Testis (tissue), 5 donors: ENCODE measurements at places on chromosomes 7 and 10.

GRCh38 chr7:5425507-5426225, 2.0 kb upstream of the TNRC18 start:
- peak overlapping the region; percentile 100 for H3K27ac ChIP-seq
- peak; percentile 94 for DNase-seq
- H3K4me3 ChIP-seq, result peak overlapping the region; percentile 94
- H3K36me3 ChIP-seq, result no peaks in the 10 kb centered on the region

DNA sequence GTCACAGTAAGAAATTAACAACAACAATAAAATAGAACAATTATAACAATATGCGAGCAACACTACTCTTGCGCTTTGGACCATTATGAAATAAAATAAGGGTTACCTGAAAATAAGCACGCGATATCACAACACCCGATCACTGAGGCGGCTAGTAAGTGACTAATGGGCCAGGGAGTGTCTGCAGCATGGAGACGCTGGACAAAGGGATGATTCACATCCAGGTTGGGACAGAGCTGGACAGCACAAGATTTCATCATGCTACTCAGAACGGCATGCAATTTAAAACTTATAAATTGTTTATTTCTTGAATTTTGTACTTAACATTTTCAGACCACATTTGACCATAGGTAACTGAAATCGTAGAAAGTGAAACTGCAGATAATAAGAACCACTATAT, 15.6 kb downstream of the HIBADH start:
- no peaks in the 10 kb centered on the region for H3K36me3 ChIP-seq
- no peaks in the 10 kb centered on the region for H3K4me1 ChIP-seq
- no peak overlapping the region for H3K27ac ChIP-seq
- no peaks in the 10 kb centered on the region for H3K27me3 ChIP-seq
- no peak for DNase-seq

- H3K27ac ChIP-seq, result no peak overlapping the region
- H3K27me3 ChIP-seq, result no peaks in the 10 kb centered on the region
- no peak for DNase-seq
- H3K4me3 ChIP-seq, result no peak overlapping the region
- no peaks in the 10 kb centered on the region for H3K36me3 ChIP-seq
Observed at GRCh38 chr7:132207211-132207610, 369.1 kb downstream of the PLXNA4 start.

GRCh38 chr10:96701265-96701664, 19.0 kb downstream of the PIK3AP1 start:
- H3K4me3 ChIP-seq, result no peak overlapping the region
- H3K36me3 ChIP-seq, result no peaks in the 10 kb centered on the region
- DNase-seq, result no peak
- no peaks in the 10 kb centered on the region for H3K27me3 ChIP-seq

DNA sequence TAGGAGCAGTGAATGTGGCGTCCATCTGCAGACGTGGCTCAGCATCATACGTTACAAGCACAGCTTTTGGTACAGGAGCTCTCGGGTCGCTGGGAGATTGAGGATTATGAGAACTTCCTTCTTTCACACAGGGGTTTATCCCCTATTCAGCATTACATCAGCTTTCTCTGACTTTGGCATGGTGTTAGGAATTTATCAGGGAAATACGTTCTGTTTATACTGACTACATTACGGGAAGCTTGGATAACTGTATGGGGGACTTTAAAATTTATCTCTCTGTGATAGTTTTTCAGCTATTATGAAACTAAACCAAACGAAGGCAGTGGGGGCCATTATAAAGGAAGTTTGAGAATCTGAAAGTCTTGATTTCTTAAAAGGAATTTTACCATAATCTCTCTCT, 110.1 kb upstream of the INSYN2A start:
- H3K4me3 ChIP-seq, result no peak overlapping the region
- no peak overlapping the region for H3K27ac ChIP-seq
- no peaks in the 10 kb centered on the region for H3K36me3 ChIP-seq
- DNase-seq, result no peak
- H3K4me1 ChIP-seq, result no peaks in the 10 kb centered on the region
- no peaks in the 10 kb centered on the region for H3K27me3 ChIP-seq

DNA sequence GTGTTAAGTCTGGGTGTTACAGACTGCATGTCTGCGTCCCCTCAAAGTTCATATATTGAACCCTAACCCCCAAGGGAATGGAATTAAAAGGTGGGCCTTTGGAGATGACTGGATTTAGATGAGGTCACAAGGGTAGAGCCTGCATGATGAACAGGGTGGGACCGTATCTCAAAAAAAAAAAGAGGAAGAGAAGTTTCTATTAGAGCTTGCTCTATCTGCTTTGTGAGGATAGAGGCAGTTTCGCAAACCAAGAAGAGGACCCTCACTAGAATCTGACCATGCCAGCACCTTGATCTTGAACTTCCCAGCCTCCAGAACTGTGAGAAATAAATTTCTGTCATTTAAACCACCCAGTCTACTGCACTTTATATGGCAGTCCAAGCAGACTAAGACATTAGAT, 1.4 kb downstream of the KIN start:
- H3K36me3 ChIP-seq, result no peaks in the 10 kb centered on the region
- H3K27me3 ChIP-seq, result no peaks in the 10 kb centered on the region

- H3K27ac ChIP-seq, result no peak overlapping the region
- no peak overlapping the region for H3K4me3 ChIP-seq
- H3K4me1 ChIP-seq, result no peaks in the 10 kb centered on the region
- no peaks in the 10 kb centered on the region for H3K36me3 ChIP-seq
Observed at GRCh38 chr10:14016931-14017333, 313.8 kb downstream of the FRMD4A start.

DNA sequence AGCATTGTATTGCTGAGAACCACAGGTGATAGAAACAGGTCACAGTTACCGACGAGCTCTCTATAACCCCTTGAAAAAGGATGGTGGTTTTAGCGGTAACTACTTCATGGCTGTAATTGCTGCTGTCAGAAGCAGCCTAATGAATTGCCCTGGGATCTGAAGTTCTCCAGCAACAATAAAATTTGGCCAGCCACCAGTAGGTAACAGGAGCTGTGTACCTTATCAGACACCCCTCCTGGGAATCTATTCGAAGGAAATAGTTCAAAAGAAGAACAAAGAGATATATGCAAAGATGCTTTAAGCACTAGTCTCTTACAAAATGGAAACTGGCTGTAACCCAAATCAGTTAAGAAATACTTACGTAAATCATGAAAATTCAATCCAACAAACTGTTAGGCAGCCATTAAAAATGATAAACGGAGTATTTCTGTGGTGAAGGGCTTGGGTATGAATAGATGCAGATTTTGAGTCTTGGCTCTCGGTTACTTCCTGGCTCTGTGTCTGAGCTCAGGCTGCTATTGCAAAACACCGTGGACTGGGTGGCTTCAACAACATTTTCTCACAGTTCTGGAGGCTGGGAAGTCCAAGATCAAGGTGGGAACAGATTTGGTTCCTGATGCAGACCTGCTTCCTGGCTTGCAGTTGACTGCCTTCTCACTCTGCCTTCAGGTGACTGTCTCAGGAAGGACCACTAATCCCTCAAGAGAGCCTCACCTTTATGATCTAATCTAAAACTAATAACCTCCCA, 1.6 kb downstream of the MSRB2 start:
- H3K27me3 ChIP-seq, result no peaks in the 10 kb centered on the region
- DNase-seq, result no peak
- no peaks in the 10 kb centered on the region for H3K36me3 ChIP-seq
- no peak overlapping the region for H3K4me3 ChIP-seq
- H3K27ac ChIP-seq, result peak overlapping the region; percentile 81

DNA sequence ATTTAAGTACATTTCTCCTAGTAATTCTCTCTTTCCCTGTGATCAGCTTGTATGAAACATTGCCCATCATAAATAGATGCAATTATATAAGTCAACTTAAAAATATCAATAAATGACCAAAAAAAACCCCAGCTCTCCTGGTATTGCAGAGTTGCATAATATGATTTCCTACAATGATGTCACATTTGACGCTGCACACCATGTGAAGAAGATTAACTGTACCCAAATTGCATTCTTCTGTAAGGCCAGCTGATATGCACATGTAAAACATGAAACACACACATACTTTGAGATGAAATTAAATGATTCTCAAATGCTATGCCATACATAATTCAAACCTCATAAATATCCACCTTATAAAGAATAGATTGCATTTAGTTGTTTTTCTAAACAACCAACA, 115.5 kb downstream of the AGMO start:
- H3K27me3 ChIP-seq, result no peaks in the 10 kb centered on the region
- no peak overlapping the region for H3K4me3 ChIP-seq
- H3K36me3 ChIP-seq, result no peaks in the 10 kb centered on the region
- no peak for DNase-seq

GRCh38 chr10:63267414-63268148, 134.5 kb downstream of the NRBF2 start:
- no peaks in the 10 kb centered on the region for H3K36me3 ChIP-seq
- no peaks in the 10 kb centered on the region for H3K27me3 ChIP-seq
- H3K4me1 ChIP-seq, result peaks cover 20% of the 10 kb centered on the region
- peak overlapping the region; percentile 89 for H3K27ac ChIP-seq

DNA sequence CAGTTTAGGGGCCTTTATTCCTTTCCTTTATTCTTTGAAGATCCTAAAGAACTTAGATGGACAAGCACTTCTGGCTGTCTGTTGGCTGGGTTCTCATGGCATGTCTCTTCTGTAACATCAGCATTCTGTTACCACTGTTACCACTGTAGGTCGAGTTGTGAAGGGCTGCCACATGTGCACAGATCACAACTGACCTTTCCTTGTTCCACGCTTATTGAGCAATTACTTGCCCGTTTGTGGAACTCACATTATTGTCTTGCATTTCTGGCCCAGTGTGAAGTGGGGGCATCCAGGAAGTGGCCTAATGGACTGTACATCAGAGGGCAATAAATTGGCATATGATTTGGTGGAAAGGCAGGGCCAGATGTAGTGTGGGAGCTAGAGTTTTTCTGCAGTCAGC, 23.7 kb downstream of the GBF1 start:
- H3K36me3 ChIP-seq, result no peaks in the 10 kb centered on the region
- no peaks in the 10 kb centered on the region for H3K27me3 ChIP-seq
- H3K4me1 ChIP-seq, result peaks cover 12% of the 10 kb centered on the region
- no peak overlapping the region for H3K27ac ChIP-seq

DNA sequence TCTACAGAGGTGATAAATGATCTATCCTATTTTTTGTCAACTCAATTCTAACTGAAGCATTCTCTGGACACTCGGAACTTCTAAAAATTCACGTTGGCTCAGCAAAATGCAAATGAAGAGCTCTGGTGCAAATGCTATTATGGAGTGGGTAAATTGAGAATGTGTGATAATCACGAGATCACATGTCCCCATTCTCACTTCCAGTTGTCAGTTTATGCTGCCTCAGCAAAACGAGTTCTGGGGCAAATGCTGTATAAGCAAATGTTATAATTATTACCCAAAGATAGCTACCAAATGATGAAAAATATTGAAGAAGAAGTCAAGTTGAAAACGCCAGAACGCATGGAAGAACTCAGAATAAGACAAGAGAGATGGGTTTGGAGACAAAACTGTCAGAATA, 29.4 kb downstream of the AKR1B1 start:
- H3K4me1 ChIP-seq, result peaks cover 6% of the 10 kb centered on the region
- H3K4me3 ChIP-seq, result no peak overlapping the region
- DNase-seq, result no peak
- H3K36me3 ChIP-seq, result no peaks in the 10 kb centered on the region

GRCh38 chr10:23493711-23494110, 54.8 kb downstream of the OTUD1 start:
- no peaks in the 10 kb centered on the region for H3K27me3 ChIP-seq
- H3K36me3 ChIP-seq, result no peaks in the 10 kb centered on the region
- no peaks in the 10 kb centered on the region for H3K4me1 ChIP-seq
- no peak for DNase-seq

GRCh38 chr10:34596351-34596750, 218.7 kb downstream of the PARD3 start:
- H3K36me3 ChIP-seq, result no peaks in the 10 kb centered on the region
- H3K27me3 ChIP-seq, result no peaks in the 10 kb centered on the region
- DNase-seq, result no peak
- H3K4me3 ChIP-seq, result no peak overlapping the region
- no peak overlapping the region for H3K27ac ChIP-seq

DNA sequence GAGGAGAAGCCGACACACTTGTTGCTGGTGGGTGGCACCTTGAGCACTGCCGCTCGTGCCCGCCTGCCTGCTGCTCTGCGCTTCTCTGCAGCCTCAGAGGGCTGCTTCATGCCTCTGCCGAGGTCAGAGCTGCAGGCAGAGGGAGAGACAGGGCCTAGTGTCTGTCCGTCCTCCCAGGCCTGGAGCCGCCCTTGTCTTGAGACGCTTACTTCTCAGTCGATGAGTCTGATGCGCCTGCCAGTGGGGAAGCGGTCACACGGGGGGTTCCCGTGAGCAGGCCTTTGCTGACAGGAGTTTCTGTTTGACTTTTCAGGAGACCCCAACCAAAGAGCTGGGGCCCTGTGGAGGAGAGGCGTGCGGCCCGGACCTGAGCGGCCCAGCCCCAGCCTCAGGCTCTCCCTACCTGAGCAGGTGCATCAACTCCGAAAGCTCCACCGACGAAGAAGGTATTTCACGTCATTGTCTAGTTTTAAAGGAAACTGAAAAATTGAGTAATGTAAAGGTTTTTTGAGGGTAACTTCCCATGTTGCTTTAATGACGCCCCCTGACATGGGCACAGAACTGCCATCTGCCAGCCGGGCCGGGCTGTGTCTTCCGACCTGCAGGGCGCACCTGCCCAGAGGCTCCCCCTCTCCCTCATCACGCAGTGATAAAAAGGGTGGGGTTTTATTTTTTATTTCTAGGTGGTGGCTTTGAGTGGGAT, 7.8 kb upstream of the BHLHA15 start:
- H3K4me3 ChIP-seq, result no peak overlapping the region
- no peak for DNase-seq
- H3K36me3 ChIP-seq, result no peaks in the 10 kb centered on the region
- no peaks in the 10 kb centered on the region for H3K27me3 ChIP-seq
- no peaks in the 10 kb centered on the region for H3K4me1 ChIP-seq
- H3K27ac ChIP-seq, result no peak overlapping the region

GRCh38 chr7:74514131-74514591, 60.5 kb downstream of the GTF2IRD1 start:
- no peak overlapping the region for H3K27ac ChIP-seq
- no peak for DNase-seq
- no peaks in the 10 kb centered on the region for H3K4me1 ChIP-seq
- no peaks in the 10 kb centered on the region for H3K36me3 ChIP-seq
- no peaks in the 10 kb centered on the region for H3K27me3 ChIP-seq
- H3K4me3 ChIP-seq, result no peak overlapping the region

- DNase-seq, result no peak
- H3K36me3 ChIP-seq, result no peaks in the 10 kb centered on the region
- H3K4me1 ChIP-seq, result no peaks in the 10 kb centered on the region
- no peak overlapping the region for H3K27ac ChIP-seq
Observed at GRCh38 chr7:125857606-125858005, 928.0 kb upstream of the POT1 start.

GRCh38 chr10:30155401-30155800, 96.0 kb upstream of the JCAD start:
- H3K27me3 ChIP-seq, result no peaks in the 10 kb centered on the region
- H3K4me1 ChIP-seq, result peaks cover 1% of the 10 kb centered on the region
- no peaks in the 10 kb centered on the region for H3K36me3 ChIP-seq
- no peak overlapping the region for H3K4me3 ChIP-seq
- no peak overlapping the region for H3K27ac ChIP-seq

- no peaks in the 10 kb centered on the region for H3K36me3 ChIP-seq
- no peaks in the 10 kb centered on the region for H3K4me1 ChIP-seq
- no peak overlapping the region for H3K4me3 ChIP-seq
- no peak overlapping the region for H3K27ac ChIP-seq
- DNase-seq, result no peak
- H3K27me3 ChIP-seq, result no peaks in the 10 kb centered on the region
Observed at GRCh38 chr7:69129524-69129923, 468.8 kb upstream of the AUTS2 start.
